ENCODE measurements at places on chromosomes 4 and X. TPM values are rescaled to one million over a fixed set of nuclear protein-coding genes. Genes with fewer than 3 reads are reported as not detected.

GRCh38 chr4:56240554-56241174 is 146.6 kb downstream of the AASDH start:
- DNase-seq: no peak
- H3K36me3 ChIP-seq: no peaks in the 10 kb centered on the region
- H3K4me3 ChIP-seq: no peak overlapping the region
- H3K27me3 ChIP-seq: no peaks in the 10 kb centered on the region
- H3K27ac ChIP-seq: no peak overlapping the region

DNA sequence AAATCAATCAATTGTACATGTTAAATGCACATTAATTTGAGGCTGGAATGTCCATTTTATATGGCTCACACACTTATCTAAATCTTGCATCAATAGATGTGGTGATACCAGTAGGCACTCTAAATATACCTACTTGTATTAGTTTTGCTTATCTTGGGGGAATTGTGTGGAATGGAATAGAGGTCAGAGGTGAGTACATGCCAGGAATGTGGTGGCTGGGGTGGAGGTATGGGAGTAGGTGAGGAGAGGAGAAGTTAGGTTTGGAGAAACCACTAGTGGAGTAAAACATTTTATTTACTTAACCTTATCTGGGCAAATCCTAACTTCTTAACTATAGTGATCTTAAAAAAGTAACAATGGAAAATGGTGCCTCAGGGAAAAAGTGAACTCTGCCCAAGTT is 163.1 kb downstream of the ATG4A start:
- no peak for DNase-seq
- no peak overlapping the region for H3K4me3 ChIP-seq
- no peaks in the 10 kb centered on the region for H3K4me1 ChIP-seq
- no peaks in the 10 kb centered on the region for H3K27me3 ChIP-seq
- H3K36me3 ChIP-seq: no peaks in the 10 kb centered on the region
- no peak overlapping the region for H3K27ac ChIP-seq

PRR32 gene
- 3.6 TPM for total RNA-seq

GRCh38 chr4:8451440-8452182 is 11.0 kb downstream of the TRMT44 start:
- H3K27ac ChIP-seq: no peak overlapping the region
- H3K27me3 ChIP-seq: no peaks in the 10 kb centered on the region
- no peak for DNase-seq

KLF8 gene
- total RNA-seq: 6.9 TPM

- no peak overlapping the region for H3K27ac ChIP-seq
- H3K4me1 ChIP-seq: no peaks in the 10 kb centered on the region
- H3K36me3 ChIP-seq: no peaks in the 10 kb centered on the region
- H3K27me3 ChIP-seq: no peaks in the 10 kb centered on the region
- DNase-seq: no peak
- no peak overlapping the region for H3K4me3 ChIP-seq
Measured at GRCh38 chrX:70508296-70508911, 63.8 kb downstream of the DLG3 start.

DNA sequence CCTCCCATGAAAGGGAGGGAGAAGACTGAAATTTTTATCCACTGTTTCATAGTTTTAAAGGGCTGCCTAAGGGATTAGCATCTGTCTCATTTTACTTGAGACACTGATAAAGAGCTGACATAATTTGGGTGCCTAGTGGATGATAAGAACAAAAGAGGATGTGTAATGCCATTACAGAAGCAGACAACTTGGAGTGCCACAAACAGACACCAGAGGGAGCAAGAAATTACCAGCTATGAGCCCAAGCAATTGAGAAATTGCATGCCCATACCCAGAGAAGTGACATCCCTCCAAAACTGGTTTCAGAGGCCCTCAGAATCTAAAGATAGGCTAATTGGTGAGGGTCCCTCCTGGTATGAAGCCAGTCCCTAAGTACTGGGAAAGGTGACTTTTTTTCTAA is 38.5 kb upstream of the POU3F4 start:
- no peaks in the 10 kb centered on the region for H3K36me3 ChIP-seq
- H3K4me1 ChIP-seq: no peaks in the 10 kb centered on the region
- no peak overlapping the region for H3K27ac ChIP-seq
- H3K4me3 ChIP-seq: no peak overlapping the region

All from right atrium auricular region (tissue), 2 donors.